ENCODE measurements at places on chromosomes 6 and 20. TPM values are rescaled to one million over a fixed set of nuclear protein-coding genes. Genes with fewer than 3 reads are reported as not detected.

- no peaks in the 10 kb centered on the region for H3K27me3 ChIP-seq
- DNase-seq: no peak
- H3K27ac ChIP-seq: no peak overlapping the region
Measured at GRCh38 chr6:116389357-116389756, 18.6 kb downstream of the DSE start.

DNA sequence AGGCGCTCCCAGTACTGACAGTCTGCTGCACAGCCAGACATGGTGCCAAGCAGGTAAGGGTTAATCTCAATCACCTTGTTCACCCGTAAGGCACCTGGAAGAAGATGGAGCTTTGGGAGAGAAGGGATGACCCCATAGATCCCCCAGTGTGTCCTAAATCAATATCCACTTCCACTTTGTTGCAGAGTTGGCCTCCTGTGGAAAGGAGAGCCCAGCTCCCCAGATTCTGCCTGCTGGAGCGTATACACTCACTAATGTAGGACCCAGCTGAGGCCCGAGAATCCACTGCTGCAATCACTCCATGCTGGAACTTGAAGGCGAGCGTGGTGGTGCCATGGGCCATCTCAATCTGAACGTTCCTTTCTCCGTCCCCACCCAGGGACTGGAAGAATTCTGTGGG lies 1.2 kb downstream of the PSMB8 start:
- H3K27ac ChIP-seq: no peak overlapping the region
- H3K36me3 ChIP-seq: peaks cover 31% of the 10 kb centered on the region
- H3K4me1 ChIP-seq: peaks cover 13% of the 10 kb centered on the region
- no peak for DNase-seq

DNA sequence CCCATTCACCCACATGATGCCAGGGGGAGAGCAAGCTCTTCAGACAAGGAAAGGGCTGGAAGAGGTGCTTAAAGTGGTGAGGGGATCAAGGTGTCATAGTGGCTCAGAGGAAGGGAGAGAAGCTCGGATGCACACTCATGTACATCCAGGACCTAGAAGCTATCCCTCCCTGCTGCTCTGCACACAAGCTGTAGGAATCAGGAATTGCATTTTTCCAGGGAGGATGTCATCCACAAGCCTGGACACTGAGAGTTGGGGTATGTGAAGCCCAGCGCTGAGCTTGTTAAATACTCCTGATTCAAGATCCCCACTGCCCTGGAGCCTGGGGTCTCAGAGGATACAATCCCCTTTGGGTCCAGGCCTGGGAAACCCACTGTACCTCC lies 85.8 kb upstream of the CCDC167 start:
- H3K27me3 ChIP-seq: peaks cover 18% of the 10 kb centered on the region
- no peak for DNase-seq
- H3K4me1 ChIP-seq: no peaks in the 10 kb centered on the region
- no peak overlapping the region for H3K4me3 ChIP-seq

DNA sequence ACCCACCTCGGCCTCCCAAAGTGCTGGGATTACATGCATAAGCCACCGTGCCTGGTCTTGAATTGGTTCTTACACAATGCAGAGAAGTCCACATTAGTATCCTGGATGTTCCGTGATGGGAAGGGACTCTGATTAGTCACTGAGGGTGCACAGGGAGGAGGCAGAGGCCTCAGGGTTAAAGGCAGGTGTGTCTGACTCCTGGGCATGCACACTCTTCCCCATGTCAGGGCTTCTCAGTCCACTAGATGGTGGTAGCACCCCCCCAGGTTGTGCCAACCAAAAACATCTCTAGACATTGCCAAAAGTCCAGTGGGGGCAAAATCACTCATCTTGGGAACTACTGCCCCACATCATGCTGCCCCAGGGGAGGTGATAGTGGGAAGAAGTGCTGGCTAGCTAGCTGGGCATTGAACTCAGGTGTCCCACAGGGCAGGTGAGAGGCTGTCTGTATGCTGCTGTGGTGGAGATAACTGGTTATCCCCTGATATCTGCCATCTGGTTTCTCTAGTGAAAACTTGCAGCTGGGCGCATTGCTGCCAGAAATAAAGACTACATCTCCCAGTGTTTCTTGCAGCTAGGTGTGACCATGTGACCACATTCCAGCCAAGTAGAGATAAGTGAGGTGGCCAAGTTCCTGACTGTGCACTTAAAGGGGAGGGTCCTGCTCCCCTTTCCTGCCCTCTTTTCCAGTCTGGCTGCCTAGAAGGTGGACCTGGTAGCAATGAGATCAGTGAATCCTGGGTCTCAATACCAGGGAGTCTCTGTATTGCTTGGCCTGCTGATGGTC lies 8.4 kb upstream of the NSFL1C start:
- no peak overlapping the region for H3K4me3 ChIP-seq
- no peaks in the 10 kb centered on the region for H3K27me3 ChIP-seq
- H3K27ac ChIP-seq: no peak overlapping the region
- DNase-seq: peak; percentile 32
- no peaks in the 10 kb centered on the region for H3K36me3 ChIP-seq

DNA sequence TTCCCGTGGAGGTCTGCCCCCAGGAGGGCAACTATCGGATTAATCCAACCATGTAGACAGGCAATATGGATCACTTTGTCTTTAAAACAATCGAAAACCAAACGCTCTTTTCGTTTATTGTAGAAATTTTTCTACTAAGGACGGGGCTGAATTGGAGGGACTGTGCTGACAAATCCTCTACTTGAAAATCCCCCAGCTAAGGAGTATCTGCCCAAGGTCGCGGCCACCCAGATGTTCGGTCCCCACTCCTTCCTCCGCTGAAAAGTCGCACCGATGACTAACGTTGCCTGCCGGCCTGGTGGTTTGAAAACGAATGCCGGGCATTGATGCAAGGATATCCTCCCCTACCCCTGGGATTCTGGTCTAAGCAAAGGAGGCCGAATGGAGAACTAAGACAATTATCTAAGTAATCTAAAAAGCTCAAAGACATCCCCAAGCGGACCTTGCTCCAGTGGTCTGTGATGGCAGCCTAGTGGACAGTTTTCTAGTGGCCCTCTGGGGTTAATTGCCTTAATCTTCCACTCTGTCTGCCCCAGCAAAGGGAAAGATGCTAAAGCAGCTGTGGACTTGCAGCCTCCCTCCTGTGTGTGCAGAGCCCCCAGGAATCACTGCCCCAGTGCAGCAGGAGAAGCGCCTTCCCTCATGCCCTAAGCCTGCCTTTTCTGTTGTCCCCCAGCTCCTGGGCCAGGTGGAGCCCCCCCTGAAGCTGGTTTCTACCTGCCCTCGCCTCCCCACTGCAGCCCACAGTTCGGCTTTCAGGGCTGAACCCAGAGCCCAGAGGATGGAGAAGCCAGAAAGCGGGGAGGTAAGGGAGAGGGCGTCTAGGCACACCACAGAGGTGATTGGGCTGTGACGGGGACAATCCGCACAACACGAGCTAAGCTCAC lies 3.6 kb upstream of the FOXC1 start:
- H3K27me3 ChIP-seq: peaks cover 91% of the 10 kb centered on the region
- H3K36me3 ChIP-seq: no peaks in the 10 kb centered on the region
- no peak overlapping the region for H3K27ac ChIP-seq
- H3K4me3 ChIP-seq: no peak overlapping the region
- H3K4me1 ChIP-seq: peaks cover 24% of the 10 kb centered on the region
- no peak for DNase-seq

DNA sequence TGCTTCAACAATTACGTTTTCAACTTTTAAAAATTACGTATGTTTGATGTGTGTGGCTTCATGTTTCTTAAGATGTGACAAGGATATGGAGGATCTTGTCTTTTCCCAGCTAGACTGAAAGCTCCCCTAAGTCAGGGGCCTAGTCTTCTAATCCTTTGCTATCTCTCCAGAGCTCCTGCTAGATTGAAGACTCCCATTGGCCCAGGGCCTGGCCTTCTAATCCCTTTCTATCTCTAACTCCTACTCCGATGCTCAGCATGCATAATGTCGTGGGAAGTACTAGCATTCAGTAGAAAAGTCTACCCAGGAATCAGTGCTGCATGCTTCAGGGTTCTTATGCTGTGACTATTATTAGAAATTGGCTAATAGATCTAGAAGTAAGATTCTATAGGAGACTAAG lies 144.8 kb upstream of the SUPT3H start:
- no peak for DNase-seq
- no peak overlapping the region for H3K27ac ChIP-seq
- H3K4me3 ChIP-seq: no peak overlapping the region
- no peaks in the 10 kb centered on the region for H3K27me3 ChIP-seq
- no peaks in the 10 kb centered on the region for H3K4me1 ChIP-seq

DNA sequence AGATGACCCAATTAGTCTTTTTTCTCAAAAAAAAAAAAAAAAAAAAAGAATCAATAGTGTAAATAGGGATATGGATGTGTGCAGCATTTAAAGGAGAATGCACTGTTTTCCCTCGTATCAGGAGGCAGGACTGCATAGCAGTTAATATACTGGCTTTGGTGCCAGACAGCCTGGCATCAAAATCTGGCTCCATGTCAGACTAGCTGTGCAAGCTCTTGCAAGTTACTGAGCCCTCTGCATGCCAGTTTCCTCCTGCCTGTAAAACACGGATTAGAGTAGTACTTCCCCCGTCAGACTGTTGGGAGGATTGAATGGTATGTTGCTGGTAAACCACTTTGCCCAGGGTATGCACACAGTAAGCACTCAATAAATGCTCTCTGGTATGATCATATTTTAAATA lies 594.2 kb upstream of the CHD6 start:
- no peaks in the 10 kb centered on the region for H3K36me3 ChIP-seq
- DNase-seq: no peak
- no peaks in the 10 kb centered on the region for H3K27me3 ChIP-seq
- H3K4me3 ChIP-seq: no peak overlapping the region

GRCh38 chr6:24233813-24234442 lies 107.9 kb downstream of the NRSN1 start:
- no peak overlapping the region for H3K4me3 ChIP-seq
- no peaks in the 10 kb centered on the region for H3K4me1 ChIP-seq
- no peaks in the 10 kb centered on the region for H3K27me3 ChIP-seq
- H3K36me3 ChIP-seq: no peaks in the 10 kb centered on the region
- no peak for DNase-seq

GRCh38 chr6:146289816-146290588 lies 253.6 kb upstream of the RAB32 start:
- DNase-seq: no peak
- no peak overlapping the region for H3K27ac ChIP-seq
- H3K4me3 ChIP-seq: no peak overlapping the region
- H3K27me3 ChIP-seq: no peaks in the 10 kb centered on the region

DNA sequence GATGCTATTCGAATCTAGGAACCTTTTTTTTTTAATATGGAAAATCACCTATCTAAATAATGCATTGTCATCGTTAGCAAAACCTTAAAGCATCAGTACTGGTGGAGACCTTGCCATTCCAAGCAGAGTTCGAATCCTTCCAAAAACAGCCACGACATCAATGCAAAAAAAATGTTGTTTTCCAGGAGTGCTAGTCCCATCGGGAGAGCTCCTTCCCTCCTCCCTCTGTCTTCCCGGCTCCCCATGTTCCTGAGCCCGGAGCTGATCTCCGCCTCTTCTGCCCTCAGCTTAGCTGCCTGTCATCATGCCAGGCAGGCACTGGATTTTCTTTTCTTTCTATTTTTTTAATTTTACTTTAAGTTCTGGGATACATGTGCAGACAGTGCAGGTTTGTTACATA lies 153.6 kb upstream of the QKI start:
- no peaks in the 10 kb centered on the region for H3K36me3 ChIP-seq
- H3K4me3 ChIP-seq: no peak overlapping the region
- no peak overlapping the region for H3K27ac ChIP-seq
- H3K27me3 ChIP-seq: no peaks in the 10 kb centered on the region
- H3K4me1 ChIP-seq: no peaks in the 10 kb centered on the region
- no peak for DNase-seq

- no peak overlapping the region for H3K27ac ChIP-seq
- peaks cover 14% of the 10 kb centered on the region for H3K4me1 ChIP-seq
- H3K4me3 ChIP-seq: no peak overlapping the region
- no peaks in the 10 kb centered on the region for H3K36me3 ChIP-seq
- no peaks in the 10 kb centered on the region for H3K27me3 ChIP-seq
- no peak for DNase-seq
Measured at GRCh38 chr20:53767206-53767930, 173.7 kb upstream of the ZNF217 start.

GRCh38 chr20:8145246-8146168 lies 13.4 kb downstream of the PLCB1 start:
- H3K36me3 ChIP-seq: no peaks in the 10 kb centered on the region
- DNase-seq: no peak
- H3K4me3 ChIP-seq: no peak overlapping the region
- H3K27ac ChIP-seq: no peak overlapping the region
- no peaks in the 10 kb centered on the region for H3K4me1 ChIP-seq
- H3K27me3 ChIP-seq: no peaks in the 10 kb centered on the region

- H3K4me1 ChIP-seq: no peaks in the 10 kb centered on the region
- DNase-seq: no peak
Measured at GRCh38 chr6:20954315-20954714, 420.1 kb downstream of the CDKAL1 start.

DNA sequence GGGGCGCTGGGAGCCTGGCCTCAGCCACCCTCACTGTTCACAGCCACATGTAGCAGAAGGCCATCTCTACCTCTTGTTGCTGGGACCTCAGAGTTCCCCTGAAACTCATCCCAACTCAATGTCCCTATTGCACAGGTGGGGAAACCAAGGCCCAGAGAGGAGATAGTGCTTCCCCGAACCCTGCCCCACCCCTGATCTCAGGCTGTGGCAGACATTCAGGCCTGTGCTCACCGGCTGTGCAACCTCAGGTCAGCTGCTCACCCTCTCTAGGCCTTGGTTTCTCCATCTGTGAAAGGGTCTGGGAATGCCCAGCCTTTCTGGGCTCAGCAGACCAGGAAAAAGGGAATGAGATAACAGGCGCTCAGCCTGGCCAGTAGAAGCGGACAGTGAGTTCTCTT lies 6.4 kb upstream of the SLC52A3 start:
- H3K36me3 ChIP-seq: no peaks in the 10 kb centered on the region
- no peak overlapping the region for H3K27ac ChIP-seq
- H3K4me3 ChIP-seq: no peak overlapping the region
- no peak for DNase-seq
- H3K4me1 ChIP-seq: peaks cover 50% of the 10 kb centered on the region

DNA sequence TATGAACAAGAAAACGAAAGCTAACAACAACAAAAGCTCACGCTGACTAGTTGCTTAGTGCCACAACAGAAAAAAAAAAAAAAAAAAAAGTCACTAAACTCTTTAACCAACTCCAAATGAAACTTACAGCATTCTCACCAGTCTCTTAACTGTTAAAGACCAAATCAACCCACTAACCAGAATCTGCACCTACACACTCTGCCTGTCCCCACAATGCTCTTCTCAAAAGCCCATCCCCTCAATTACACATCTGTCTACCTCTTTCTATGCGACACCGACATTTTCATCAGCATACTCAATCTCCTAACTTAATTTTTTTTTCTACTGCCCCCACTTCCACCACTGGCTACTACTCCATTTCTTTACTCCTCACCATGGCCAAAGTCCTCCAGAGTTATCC lies 34.3 kb downstream of the NOL7 start:
- no peaks in the 10 kb centered on the region for H3K27me3 ChIP-seq
- no peak overlapping the region for H3K27ac ChIP-seq
- H3K36me3 ChIP-seq: peaks cover 11% of the 10 kb centered on the region
- DNase-seq: no peak
- H3K4me1 ChIP-seq: no peaks in the 10 kb centered on the region

- no peaks in the 10 kb centered on the region for H3K27me3 ChIP-seq
- H3K27ac ChIP-seq: no peak overlapping the region
- no peaks in the 10 kb centered on the region for H3K4me1 ChIP-seq
- no peak overlapping the region for H3K4me3 ChIP-seq
- peaks cover 71% of the 10 kb centered on the region for H3K36me3 ChIP-seq
Measured at GRCh38 chr6:3724451-3725144, 26.9 kb downstream of the PXDC1 start.

The GFRA4 gene
- not detected for polyA plus RNA-seq

The GPX5 gene
- polyA plus RNA-seq: not detected

The HEY2 gene
- 1.8 TPM for polyA plus RNA-seq

The CMTR1 gene
- 33.1 TPM for polyA plus RNA-seq

The WFDC2 gene
- polyA plus RNA-seq: 2.8 TPM

The GSTA3 gene
- 0.12 TPM for polyA plus RNA-seq

The TOMM6 gene
- 195 TPM for polyA plus RNA-seq
